ENCODE measurements at places on chromosomes 1 and 21.
A peak's percentile ranks its signal among the peaks of the same experiment; 100 is the strongest.

- DNase-seq, result no peak
Measured at GRCh38 chr1:185644531-185644930, 89.7 kb upstream of the HMCN1 start.

- no peak for DNase-seq
Measured at GRCh38 chr1:42930178-42931107, 28.2 kb downstream of the SLC2A1 start.

DNA sequence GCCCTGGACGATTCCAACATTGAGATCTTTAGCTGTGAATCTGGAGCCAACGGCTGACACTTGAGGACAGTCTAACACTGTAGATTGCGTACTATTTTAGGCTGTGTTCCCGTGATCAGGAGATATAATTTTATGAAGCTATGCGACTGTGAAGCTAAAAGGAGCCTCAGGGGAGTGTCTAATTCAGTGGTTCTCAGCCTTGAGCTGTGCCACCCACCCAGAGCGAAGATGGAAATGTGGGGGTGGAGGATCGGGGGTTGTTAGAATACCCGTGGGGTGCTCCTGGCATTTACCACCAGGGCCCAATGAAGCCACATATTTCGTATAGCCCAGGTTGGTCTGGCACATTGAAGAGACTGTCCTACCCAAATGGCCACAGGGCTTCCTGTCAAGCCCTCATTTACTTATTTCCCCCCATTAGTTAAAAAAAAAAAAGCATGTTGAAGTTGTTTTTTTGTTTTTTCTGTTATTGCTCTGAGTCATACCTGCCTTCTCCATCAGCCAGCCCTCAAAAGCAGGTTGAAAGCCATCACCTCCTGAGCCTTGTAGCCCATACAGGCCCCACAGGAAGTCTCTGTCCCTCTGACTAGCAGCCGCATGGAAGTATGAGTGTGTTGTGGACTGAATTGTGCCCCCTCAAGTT, 141.7 kb downstream of the GALNT2 start:
- peak; percentile 27 for DNase-seq

DNA sequence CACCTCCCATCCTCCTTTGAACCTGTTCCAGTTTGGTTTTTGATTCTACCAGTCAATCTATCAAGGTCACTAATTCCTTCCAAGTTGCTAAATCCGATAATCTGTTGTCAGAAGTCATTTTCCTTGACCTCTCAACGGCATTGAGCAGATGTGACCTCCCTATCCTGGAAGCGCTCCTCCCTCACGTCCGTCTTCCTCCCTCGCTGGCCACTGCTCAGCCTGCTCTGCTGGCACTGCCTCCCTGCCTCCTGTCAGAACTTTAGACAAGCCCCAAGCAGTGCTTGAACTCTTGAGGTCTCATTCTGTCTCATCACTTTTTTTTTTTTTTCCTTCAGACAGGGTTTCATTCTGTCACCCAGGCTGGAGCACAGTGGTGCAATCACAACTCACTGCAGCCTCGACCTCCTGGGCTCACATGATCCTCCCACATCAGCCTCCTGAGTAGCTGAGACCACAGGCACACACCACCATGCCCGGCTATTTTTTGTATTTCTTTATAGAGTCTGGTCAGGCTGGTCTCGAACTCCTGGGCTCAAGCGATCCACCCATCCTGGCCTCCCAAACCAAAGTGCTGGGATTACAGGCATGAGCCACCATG, 4.4 kb upstream of the ACOT7 start:
- no peak for DNase-seq

DNA sequence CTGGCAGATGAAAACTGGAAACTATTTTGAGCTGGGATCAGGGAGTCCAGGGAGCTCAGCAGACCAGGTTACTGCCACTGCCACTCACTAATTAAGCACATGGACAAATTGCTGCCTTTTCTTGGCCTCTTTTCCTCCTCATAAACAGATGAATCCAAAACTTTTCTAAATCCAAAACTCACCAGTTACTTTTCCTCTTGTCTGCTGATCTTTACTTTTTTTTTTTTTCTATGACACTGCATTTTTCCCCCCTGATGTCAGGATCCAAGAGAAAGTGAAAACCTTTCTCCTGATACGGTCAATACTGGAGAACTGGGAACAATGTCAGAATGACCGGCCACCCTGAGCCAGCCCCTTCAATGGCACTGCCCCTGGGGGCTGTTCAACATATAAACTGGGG, 405.8 kb downstream of the DUSP10 start:
- no peak for DNase-seq

GRCh38 chr21:15139898-15140297, 75.1 kb upstream of the NRIP1 start:
- no peak for DNase-seq

DNA sequence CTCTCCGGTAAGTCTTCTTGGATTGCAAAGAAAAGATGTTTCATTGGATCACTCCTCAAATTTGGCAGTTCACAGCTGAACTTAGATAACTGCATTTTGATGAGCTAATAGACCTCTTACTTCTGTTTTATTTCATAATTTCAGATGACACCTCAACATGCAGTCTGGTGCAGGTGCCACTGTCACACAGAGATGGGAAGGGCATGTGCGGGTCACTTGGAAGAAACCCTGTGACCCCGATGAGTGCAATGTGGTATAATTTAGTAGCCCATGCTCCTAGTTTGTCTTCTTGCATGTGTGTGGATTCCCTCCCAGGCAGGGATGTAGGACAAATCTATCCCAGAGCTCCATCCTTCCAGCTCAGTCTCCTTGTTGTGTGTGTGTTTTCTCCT, 481 bp upstream of the SLAMF1 start:
- DNase-seq, result no peak

DNA sequence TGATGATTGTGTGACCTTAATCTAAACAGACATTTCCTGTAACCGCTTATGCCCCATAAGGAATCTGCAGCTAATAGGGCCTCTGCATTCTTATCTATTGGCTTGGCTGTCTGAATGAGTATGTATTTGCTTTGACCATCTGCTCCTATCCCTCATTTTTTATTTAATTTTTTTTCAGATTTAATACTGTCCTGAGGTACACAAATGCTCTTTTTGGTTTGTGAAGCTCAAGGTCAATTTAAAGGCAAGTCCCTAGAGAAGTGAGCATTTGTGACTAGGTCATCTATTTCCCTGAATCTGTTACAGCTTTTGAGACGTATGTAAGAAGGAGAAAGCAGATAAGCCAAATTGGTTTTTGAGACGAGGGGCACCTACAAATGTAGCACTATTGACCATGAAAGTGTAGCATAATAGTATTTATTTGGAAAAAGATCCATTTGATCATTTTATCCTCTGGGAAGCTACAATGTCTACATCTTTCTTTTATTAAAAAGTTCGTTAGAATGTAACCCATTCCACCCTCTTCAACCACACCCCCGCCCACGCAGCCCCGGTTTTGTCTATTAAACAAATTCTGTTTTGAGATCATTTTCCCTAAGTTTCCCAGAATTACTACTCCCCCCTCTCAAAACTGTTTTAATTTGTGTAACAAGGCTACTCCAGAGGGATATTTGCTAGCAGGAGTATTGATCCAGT, 69.2 kb upstream of the HSPA13 start:
- no peak for DNase-seq

- DNase-seq, result no peak
Measured at GRCh38 chr1:2135441-2135841, 59.1 kb downstream of the FAAP20 start.

GRCh38 chr1:209883341-209883971, 54.6 kb upstream of the SYT14 start:
- DNase-seq, result no peak

- DNase-seq, result no peak
Measured at GRCh38 chr1:86856196-86856595, 57.7 kb downstream of the SELENOF start.

DNA sequence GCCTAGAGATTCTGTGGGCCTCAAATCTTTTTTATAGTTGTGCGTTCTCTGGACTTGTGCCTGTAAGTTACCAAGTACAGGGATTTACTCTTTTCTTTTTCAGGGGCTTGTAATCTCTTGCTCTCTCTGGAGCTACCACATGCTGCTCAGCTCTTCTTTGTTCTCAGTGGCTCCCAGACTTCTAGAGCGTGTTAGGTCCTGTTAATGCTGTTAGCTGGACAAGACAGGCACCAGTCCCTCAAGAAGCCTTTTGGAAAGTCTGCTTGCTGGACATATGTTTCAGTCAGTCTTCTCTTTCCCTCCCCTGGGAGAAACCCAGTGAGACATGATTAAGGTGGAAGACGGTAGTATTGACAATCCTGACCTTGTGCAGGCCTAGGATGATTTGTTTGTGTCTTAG, 29.4 kb downstream of the KCNK2 start:
- DNase-seq, result no peak

DNA sequence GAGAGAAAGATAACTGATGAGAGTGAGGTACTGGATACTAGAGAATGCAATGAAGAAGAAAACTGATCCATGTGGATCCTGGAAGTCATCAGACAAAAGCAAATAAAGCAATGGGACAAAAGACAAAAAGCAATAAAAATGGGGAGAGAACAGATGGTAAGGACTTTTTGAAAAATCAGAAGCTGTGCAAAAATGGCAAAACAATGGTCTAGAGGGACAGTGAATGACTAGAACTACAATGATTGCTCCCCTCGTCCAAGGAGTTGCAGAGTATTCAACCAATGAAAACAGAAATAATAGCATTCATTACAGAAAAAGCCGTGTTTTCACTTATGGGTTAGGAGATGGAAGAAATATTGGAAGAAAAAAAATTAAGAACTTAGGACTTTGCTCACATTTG, 18.5 kb downstream of the LUZP1 start:
- DNase-seq, result no peak

DNA sequence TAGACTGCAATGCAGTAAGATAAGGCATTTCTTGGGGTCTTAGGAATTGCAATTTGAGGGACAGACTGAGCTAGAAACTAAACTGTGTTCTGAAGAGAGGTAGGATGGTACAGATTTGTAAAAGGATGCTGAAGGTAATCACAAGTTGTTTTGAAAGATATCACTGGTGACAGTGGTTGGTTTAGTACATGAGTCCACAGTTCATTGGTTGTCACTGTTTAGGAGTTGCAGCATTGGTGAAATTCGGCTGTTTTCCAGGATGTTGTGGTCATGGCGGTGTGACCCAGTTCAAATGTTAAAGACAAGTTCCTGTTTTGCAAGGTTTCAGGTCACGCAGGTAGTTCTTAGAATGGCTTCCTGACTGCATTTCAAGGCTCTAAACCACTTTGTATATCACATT, 292.8 kb upstream of the B3GALT2 start:
- peak; percentile 42 for DNase-seq

GRCh38 chr1:173164686-173165085, 42.4 kb downstream of the TNFSF4 start:
- no peak for DNase-seq

DNA sequence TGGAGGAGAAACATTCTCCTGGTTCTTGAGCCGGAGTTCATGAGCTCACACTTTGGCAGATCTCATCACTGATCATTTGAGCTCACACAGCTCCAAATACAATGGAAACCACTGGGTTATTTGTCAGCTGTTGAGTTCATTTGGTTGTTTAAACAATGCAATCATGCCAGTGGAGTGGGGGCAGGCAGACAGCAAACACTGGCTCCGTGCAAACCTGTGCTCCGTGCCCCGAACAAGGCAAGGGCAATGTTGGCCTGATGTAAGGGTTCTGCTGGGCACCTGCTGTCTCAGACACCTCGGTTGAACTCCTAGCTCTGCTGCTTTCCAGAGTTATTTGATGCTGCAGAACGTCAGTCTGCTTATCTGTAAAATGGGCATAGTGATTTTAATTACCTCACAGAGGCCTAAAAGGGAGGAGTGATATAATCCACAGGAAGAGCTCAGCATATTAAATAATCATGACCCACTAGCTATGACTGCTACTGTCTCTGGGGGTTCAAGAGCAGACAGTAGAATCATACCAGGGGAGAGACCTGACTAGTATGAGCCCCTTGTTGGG, 20.0 kb upstream of the CLIC6 start:
- DNase-seq, result no peak

DNA sequence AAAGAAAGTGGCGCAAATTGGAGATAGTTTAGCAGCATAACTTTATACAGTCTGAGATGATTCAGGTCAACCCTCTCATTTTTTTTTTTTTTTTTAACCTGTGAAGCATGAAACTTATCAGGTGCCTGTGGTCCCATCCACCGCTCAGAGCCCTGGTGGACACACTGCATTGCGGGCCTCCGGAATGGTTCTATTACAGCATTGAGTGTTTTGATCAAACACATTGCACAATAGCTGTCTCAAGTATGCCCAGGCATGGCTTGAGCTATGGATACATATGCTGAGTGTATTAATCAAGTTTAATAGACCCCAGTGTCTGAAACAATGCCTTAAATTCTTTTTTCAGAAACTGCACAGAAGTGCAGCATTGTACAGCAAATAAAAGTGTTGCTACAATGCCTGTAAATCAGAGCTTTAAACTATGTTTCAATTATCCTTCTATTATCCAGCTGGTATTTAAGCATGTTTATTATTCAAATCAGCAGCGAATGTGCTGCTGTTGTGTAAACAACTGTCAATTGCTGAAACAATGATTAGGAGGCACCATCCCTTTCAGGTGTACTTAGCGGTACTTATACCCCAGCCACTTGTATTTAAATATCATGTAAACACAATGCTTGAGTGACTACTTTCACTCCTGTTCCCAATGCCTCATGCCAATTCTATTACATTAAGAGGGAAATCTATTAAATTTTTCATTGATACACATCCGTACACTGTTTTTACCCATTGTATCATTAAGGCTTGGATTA, 456.6 kb downstream of the RPS6KC1 start:
- DNase-seq, result no peak

GRCh38 chr1:97088391-97088790, 366.8 kb downstream of the PTBP2 start:
- DNase-seq, result no peak

DNA sequence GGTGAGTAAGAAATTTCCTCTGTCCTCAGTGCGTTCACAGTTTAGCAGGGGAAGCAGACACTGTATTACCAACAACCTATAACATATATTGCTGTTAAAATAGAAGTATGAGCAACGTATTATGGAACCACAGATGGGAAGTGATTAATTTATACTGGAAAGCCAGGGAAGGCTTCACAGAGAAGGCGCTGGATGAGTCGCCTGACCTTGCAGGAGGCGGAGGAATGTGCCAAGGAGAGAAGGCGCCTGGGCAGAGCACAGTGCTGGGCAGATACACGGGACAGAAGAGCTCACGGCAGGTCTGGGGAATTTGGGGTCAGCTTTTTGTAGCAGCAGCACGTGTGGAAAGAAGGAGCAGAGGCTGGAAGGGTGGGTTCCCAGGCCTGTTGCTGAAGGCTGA, 116.3 kb downstream of the DHRS3 start:
- no peak for DNase-seq

GRCh38 chr1:31041529-31041928, 24.0 kb downstream of the PUM1 start:
- DNase-seq, result no peak

DNA sequence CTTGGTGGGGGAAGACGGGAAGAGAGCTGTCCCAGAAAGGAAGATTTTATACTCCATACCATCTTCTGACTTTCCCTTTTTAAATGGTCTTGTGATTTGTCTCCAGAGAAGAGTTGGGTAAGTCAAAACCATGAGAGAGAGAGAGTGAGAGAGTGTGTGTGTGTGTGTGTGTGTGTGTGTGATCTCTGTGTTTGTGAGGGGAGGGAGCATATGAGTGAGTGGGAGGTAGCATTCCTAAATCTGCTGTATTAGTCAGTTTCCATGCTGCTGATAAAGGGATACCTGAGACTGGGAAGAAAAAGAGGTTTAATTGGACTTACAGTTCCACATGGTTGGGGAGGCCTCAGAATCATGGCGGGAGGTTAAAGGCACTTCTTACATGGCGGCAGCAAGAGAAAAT, 102.0 kb upstream of the VANGL1 start:
- DNase-seq, result no peak

- DNase-seq, result no peak
Measured at GRCh38 chr1:218365226-218365999, 20.3 kb downstream of the TGFB2 start.

GRCh38 chr1:12615865-12616708, 1.9 kb downstream of the DHRS3 start:
- DNase-seq, result no peak

Measured in activated T-cell treated with anti-CD3 and anti-CD28 coated beads, Interleukin-2, amount 50 U/mL, for 4 hours (primary cell).